Pulmonary artery endothelial cell (primary cell): ENCODE measurements at places on chromosomes 4 and X.

DNA sequence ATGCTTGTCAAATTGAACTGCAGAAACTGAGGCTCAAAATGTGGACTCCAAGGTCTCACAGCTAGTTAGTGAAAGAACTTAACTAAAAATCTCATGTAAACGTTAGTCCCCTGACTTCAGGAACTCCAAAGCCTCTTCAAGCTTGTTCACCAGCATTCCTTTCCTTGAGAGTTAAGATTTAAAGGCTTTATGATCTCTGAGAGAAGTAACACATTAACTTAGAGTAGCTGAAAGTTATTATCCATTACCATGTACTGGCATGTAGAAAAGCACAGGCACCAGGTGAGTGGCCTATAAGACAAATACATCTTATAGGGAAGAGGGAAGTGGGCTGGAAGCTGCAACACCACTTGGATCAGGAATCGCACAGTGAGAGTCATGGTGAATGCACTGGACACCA lies 15.3 kb downstream of the PARM1 start:
- DNase-seq: no peak

GRCh38 chr4:10856271-10856782 lies 171.8 kb upstream of the CLNK start:
- DNase-seq: no peak

GRCh38 chr4:170088716-170089115 lies 1.0 kb downstream of the AADAT start:
- no peak for DNase-seq

GRCh38 chr4:73589261-73589847 lies 30.9 kb downstream of the RASSF6 start:
- no peak for DNase-seq

- no peak for DNase-seq
These were observed 253.9 kb downstream of the OPHN1 start for GRCh38 chrX:68179355-68179754.

- no peak for DNase-seq
These were observed 324.9 kb downstream of the NAF1 start for GRCh38 chr4:162841753-162842152.

GRCh38 chr4:2886622-2887021 lies 43.0 kb downstream of the ADD1 start:
- DNase-seq: no peak

- no peak for DNase-seq
These were observed 101.2 kb downstream of the AFF1 start for GRCh38 chr4:87035881-87036509.

DNA sequence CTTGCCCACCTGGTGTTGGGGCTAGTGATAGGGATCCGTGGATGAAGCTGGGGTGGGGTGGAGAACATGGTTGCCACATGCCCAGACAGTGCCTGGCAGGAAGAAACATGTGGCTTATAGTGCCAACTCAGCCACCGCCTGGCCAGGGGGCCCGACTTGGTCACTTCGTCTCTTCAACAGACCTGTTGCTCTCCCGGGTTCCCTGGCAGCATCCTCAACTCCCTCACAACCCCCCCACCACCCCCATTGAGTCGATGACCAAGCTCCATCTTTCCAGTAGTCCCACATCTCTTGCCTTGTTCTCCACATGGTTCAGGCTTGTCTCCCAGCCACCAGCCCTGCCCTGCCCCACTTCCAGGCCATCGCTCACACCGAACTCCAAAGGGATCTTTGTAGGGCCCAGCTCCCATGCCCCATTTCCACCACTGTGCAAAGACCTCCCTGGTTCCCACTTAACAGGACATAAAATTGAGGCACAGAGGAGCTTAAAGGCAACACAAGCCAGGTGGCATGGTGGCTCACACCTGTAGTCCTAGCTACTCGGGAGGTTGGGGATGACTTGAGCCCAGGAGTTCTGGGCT lies 7.8 kb downstream of the PNCK start:
- DNase-seq: no peak

DNA sequence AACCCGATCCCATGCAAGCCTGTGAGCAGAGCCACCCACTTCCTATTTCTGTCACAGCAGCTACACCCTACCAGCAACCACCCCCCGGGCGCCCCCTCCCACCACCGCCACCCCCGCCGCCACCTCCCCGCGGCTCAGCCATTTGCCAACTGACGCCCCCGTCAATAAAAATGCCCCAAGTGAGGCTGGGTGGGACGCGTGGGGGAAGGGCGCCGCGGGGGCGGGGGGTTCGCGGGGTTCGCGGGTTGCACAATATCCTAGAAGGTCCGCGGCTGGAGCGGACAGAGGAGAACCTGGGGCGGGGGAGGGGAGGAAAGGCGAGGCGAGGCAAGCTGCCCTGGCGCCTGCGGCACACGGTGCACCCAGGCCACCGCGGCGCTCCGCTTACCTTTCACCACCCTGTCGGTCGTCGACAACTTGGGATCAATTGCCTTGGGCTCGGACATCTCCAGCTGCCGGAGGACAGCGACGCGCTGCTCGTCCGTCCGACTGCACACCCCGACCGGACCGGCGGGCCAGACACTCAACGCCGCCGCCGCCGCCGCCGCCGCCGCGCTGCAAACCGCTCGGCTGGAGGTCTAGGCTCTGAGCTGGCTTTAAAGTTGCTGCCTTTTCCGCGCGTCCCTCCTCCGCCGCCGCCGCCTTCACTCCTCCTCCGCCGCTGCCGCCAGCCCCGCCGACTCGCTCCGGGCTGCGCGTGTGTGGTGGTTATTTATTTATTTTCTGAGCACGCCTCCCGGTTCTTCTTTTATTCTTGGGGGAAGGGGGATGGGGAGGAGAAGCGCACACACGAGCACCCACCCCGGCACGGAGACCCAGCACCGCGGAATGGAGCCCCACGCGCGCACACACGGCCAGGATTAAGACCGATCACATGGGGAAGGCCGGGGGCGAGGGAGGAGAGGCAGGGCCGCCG lies 717 bp downstream of the PPP3CA start:
- DNase-seq: no peak

DNA sequence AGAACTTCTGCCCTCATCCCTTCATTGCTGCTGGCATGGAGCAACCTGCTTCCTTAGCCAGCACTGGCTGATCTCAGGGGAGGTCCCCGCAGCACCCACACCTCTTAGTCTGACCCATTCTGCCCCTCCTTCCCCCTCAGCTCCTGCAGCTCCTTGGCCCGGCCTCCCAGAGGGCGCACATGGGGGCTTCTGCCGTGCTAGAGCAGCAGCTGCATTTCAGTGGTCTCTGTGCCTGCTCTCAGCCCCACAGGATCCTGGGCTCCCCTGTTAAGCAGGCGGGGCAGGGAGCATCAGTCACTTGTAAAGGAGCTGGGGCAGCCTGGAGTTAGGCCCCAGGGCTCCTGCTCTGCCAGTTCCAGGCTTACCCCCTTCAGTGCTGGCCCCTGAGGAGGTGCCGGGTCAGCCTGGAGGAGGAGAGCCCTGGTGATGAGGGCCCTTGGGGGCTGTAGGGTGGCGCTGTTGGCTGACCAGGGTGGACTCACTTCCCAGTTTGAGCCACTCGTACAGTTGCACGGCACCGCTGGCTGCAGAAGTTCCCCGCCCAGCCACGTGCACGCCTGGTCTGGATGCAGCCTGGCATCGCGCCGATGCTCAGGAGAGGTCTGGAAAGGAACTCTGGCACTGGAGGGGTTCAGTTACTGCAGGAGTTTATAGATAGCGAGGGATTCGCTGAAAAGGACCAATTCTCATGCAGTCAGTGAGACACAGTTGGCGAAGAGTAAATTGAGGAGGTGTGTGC lies 85.1 kb upstream of the PSAPL1 start:
- no peak for DNase-seq
